Spleen (tissue), 13 donors: ENCODE measurements at places on chromosomes 7 and 10.

- DNase-seq: no peak
These were observed 1098.0 kb upstream of the C7orf33 start for GRCh38 chr7:147492606-147493005.

GRCh38 chr7:86598311-86598710 is 45.4 kb upstream of the GRM3 start:
- peak; percentile 50 for DNase-seq

DNA sequence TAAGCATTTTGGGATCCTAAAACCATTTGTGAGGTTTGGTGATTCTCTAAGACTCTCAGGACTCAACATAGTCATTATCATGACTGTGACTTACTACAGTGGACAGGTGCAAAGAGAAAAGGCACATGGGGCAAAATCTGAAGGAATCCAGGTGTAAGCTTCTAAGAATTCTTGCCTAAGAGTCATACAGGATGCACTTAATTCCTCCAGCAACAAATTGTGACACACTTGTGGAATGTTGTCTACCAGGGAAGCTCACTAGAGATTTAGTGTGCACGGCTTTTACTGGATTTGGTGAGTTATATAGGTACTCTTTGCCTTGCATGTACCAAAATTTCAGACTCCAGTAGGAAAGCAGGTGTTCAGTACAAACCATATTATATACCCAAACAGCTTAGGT is 47.9 kb downstream of the WAC start:
- no peak for DNase-seq

DNA sequence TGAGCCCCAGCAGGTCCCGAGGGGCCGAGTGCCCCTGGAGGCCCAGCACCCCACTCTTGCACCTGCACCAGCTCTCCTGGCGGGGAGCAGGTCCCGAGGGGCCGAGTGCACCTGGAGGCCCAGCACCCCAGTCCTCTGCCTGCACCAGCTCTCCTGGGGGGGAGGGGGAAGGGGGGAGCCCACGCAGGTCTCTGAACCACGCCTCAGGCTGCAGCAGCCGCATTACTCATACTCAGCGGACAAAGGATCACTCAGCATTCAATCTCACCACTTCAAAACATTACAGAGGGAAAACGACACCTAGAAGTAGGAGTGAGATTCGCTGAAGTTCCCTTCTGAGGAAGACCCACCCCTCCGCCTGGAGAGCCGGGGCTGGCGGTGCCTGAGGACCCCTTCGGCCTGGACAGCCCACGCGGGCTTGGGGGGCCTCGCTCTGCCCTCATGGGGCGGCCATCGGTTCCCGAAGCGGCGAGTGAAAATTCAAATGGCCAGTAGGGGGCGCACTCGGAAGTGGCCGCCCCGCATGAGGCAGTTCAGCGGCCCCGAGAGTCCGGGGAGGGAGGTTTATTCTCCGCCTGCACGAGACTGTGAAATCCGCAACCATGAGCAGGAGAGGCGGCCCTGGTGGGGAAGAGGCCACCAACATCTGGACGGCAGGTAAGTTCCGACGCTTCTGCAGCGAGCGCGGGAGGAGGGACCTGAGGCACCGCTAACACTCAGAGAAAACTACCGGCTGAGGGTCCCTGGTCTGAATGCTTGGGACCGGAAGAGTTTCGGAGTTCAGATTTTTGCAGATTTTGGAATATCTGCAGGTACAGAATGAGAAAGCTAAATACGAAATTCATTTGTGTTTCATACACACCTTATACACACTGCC is 1.1 kb upstream of the GPER1 start:
- peak; percentile 91 for DNase-seq

DNA sequence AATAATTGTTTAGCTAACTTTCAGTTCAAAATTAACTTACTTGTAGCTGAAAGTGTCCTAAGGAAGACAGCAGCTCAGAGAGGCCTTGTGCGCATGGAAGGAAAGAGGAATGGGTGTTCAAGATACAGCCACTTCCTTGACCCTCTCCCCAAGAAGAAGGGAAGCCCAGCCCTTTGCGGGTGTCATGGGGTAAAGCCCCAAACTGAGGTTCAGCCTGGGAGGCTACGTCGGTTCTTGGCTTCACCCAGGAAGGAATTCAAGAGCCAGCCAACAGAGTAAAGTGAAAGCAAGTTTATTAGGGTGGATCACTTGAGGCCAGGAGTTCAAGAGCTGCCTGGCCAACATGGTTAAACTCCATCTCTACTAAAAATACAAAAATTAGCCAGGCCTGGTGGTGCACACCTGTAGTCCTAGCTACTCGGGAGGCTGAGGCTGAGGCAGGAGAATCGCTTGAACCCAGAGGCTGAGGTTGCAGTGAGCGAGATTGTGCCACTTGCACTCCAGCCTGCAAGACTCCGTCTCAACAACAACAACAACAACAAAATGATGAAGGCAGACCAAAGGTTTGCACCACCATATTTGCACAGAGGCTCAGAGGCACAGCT is 15.9 kb downstream of the GPRIN2 start:
- peak; percentile 64 for DNase-seq

- no peak for DNase-seq
These were observed at the start of gene ACSL5 for GRCh38 chr10:112373912-112374338. Gene ACSL5, plus strand, starts transcription at chr10:112374116. Its CDS starts 20,831 bp downstream, at chr10:112394947.

GRCh38 chr7:150974468-150975391 is 3.4 kb downstream of the KCNH2 start:
- peak; percentile 92 for DNase-seq

DNA sequence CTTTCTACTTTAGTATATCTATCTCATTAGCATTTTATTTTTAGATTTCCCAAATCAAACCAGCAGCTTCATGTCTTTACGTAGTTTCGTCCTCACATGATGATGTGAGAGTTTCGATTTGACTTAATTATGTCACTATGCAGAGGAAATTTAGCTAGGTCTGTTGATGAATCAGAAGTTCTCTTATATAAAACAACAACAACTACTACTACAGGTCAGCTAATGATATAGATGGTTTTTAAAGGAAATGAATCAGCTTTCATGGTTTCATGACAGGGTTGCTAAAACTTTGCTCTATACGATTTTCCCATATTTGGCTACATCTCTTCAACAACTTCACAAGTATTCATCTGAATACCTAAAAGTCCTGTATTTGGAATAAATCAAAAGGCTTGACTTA is 28.6 kb downstream of the JAZF1 start:
- no peak for DNase-seq

DNA sequence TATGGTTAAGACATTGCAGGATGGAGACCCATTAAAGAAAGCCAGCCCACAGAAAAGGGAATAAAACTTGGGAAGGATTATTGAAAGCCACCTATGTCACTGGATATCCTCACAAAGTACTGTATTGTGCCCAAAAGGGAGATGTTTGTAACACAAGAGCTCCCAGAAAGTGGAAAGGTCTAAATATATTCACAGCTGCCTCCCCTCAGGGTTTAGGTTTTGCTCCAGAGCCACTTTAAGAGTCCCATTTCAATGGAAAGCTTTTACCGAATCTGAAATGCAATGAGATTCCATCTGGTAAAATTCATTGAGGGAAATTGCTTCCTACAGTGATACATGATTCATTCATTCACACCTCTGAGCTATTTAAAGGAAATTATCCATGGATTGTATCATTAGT is 176.4 kb downstream of the XPNPEP1 start:
- no peak for DNase-seq

DNA sequence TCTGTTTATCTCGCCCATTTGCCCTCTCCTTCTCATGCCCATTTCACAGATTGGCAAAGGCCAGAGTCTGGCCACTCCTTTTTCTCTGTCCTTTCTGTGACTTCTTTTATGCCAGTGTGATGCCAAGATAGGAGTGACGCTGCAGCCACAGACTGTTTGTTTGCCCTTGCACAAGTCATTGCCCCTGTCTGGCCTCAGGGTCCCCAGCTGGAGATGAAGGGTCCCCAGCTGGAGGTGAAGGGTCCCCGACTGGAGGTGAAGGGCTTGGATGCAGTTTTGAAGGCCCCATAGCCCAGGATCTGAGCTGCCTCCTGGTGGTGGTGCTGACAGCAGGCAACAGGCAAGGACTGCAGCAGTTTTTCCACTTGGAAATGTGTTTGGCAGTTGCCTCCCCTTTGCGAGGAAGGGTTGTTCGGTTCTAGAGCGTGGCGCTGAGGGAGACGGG is 50.8 kb upstream of the SLC29A3 start:
- DNase-seq: no peak

- DNase-seq: no peak
These were observed 149.7 kb upstream of the AOAH start for GRCh38 chr7:36874041-36874440.

DNA sequence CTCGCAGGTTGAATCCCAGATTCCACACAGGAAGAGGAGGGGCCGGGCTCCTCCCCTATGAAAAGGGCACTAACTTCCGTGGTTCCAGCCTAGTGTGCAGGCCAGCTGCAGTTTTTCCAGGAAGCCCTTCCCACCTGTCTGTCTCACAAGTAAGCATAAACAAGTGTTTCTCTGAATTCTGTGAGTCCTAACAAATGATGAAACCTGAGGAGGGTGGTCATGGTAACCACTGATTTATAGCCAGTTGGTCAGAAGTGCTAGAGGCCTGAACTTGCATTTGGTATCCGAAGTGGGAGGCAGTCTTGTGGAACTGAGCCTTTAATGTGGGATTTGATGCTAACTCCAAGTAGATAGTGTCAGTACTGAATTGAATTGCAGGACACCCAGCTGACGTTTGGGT is 54.7 kb upstream of the STEAP4 start:
- no peak for DNase-seq

- DNase-seq: no peak
These were observed 48.1 kb downstream of the CCNY start for GRCh38 chr10:35384265-35384868.

- DNase-seq: no peak
These were observed 71.8 kb upstream of the DNAJB6 start for GRCh38 chr7:157265051-157265450.

- no peak for DNase-seq
These were observed 90.0 kb upstream of the FEZF1 start for GRCh38 chr7:122394512-122394911.

DNA sequence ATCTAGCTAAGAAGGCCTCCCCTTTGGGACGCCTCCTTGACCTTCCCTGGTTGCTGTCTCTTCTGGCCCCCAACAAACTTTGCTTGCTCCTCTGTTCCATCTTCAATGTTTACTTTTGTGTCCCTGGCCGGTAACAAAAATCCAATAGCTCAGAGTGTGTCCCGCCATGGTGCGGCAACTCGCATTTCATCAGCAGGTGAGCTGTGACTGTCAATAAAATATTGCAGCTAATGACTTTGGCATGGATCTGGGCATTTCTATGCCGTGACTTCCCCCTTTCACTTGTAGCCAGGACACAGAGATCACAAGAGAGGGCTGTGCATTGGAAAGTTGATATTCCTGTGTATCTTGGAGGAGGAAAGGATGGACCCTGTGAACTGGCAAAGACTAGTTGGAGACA is 317.6 kb downstream of the RPS24 start:
- no peak for DNase-seq

GRCh38 chr10:86303626-86304025 is 63.0 kb downstream of the GRID1 start:
- peak; percentile 50 for DNase-seq

DNA sequence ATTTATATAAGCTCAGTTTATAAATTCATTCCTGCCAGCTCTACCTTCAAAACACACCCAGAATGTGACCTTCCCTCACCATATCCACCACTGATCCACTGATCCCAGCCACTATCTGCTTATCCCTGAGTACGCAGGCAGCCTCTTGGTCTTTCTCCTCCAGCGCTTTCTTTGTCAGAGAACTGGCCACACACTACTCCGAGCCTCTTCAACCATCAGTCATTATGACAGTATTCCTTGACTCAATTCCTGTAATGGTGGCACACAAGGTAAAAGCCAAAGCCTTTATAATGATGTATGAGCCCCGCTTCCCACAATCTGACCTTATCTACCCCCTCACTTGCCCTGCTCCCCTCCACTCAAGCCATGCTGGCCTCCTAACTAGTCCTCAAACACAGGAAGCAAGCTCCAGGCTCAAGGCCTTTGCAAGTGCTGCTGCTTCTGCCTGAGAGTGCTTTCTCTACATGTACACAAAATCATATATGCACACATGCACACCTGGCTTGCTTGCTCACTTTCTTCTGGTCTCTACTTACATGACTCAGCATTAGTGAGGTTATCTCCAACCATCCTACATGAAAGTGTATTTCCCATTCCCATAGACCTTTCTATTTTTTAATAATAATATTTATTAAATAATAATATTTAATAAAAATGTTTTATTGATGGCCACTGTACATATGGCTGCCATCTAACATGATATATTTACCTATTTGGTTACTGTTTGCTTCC is 150.4 kb upstream of the FEZF1 start:
- DNase-seq: no peak

DNA sequence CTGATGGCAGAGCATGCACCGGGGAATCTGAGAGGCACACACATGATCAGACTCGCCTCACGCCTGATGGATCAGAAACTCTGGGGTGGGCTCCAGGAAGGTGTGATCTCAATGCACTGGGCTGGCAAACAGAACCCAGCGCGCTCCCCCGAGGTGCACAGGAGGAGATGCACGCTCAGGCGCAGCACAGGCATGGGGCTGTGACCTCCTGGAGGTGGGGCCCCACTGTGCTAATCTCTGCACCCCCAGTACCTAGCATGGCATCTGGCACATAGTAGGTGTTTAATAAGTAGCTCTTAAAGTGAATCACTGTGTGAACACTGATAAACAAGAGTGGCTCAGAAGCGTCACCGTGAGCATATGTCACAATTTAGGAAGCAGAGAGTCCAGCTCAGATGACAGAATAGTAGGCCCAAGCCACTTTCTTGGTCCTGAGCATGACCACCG is 57.9 kb downstream of the PROSER2 start:
- DNase-seq: no peak

DNA sequence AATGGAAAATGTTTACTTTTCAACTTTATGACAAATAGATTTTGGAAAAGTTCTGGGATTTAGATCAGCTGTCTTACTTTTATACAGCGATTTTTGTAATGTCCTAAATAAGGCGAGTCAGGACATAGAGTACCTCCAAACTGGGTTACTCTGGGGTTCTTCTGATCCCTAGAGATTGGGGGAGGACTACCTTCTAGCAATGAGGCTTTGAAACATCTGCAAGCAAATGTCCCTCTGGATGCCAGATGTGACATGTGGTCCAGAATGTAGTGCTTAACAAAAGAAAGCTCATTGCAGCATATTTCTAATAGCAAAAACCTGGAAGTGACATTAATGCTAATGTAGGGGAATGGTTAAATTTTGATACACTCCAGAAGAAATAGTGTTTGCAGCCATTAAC is 36.1 kb downstream of the ABRAXAS2 start:
- no peak for DNase-seq

- DNase-seq: no peak
These were observed 16.5 kb downstream of the FKBP14 start for GRCh38 chr7:30010021-30010420.

DNA sequence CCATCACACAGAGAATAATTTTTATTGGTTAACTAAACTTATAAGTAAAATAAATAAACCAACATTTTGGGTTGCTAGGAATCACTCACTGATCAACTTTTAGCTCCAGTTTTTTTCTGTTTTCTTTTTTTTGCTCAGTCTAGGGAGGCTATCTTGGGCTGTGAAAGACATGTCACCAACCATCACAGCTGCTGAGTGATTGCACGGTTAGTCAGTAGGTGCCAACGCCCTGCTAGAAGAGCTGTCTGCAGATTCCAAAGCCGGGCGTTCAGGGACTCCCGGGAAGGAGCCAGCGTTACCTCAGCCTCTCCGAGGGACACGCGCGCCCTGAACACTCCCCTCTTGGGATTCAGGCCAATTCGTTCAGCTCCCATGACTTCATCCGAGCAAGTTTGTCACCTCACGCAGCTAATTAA is 604 bp upstream of the STAM start:
- peak; percentile 82 for DNase-seq

- DNase-seq: no peak
These were observed 40.3 kb downstream of the COL17A1 start for GRCh38 chr10:104045151-104046089.

GRCh38 chr10:100746784-100747455 is 1.5 kb downstream of the PAX2 start:
- no peak for DNase-seq
